DMS 273 treated with DMSO at 0.1 percent for 48 hours (cell line): ENCODE measurements at places on chromosomes 7 and 10.

- peak; percentile 21 for DNase-seq
Observed at GRCh38 chr7:38973760-38974159, 3.9 kb upstream of the POU6F2 start.

DNA sequence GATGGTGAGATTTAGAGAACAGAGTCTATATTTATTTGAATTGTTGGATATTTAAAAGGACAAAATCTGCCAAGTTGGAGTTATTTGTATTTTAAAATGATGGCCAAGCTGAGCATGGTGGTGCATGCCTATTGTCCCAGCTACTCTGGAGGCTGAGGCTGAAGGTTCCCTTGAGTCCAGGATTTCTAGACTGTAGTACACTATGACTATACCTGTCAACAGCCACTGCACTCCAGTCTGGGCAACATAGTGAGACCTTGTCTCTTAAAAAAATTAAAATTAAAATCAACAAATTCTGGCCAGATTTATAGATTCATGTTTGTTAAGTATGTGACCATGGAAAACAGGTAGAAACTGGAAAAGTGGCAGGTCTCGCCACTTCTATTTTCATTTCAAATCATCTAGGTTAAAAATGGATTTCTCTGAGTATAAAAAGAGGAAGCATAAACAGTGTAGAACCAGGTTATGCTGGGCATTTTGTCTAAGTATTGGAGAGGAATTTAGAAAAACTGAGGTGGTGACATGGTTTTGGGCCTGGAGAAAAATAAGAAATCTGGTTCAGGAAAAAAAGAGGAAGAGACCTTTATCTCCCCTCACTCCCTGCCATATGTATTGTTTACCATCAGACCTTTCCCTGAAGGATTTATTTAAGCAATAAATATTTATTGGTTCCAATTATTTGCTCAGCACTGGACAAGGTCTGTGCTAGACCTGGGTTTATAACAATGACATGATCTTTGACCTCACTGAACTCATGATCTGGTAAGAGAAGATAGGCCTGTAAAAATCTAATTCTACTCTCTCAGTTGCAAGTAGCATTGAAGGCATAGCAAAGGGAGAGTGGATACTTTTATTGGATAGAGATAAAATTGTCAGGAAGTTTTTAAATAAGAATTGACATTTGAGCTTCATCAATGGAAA, 134.2 kb downstream of the TSPAN12 start:
- no peak for DNase-seq

GRCh38 chr10:34526186-34526585, 288.9 kb downstream of the PARD3 start:
- DNase-seq, result no peak

GRCh38 chr10:26156019-26156418, 60.6 kb upstream of the GAD2 start:
- no peak for DNase-seq

DNA sequence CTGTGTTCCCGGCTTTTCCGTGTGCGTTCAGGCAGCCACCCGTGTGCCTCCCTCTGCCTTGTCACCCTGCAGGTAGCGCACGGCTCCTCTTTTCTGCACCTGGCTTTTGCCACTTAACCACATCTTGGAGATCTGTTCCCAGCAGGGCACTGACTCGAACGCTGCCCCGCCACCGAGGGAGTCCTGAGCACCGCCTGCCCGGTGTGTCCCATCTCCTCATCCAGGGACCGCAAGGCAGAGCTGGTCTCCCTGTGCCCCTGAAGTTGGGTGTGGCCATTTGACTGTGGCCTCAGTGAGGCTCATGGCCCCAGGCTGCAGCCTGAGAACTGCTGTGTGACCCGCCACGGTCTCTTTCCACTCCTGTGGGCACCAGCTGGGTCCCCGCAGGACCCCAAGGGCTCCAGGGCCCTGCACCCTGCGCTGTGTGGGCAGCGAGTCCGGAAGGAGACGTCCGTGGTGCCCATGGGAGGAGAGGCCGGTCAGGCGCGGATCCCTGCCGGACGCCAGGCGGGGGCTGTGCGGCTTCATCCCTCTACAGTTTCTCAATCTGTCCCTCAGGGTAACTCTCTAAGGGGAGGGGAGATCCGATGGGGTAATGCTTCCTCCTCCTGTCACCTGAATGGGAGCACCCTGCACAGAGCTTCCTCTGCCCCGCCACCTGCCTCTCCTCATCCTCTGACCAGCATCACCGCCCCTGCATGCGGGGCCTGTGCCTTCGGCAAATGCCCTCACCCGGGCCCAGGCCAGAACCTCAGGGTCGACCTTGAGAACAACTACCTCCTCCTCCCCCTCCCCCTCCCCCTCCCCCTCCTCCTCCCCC, 1.8 kb upstream of the INTS1 start:
- DNase-seq, result no peak

DNA sequence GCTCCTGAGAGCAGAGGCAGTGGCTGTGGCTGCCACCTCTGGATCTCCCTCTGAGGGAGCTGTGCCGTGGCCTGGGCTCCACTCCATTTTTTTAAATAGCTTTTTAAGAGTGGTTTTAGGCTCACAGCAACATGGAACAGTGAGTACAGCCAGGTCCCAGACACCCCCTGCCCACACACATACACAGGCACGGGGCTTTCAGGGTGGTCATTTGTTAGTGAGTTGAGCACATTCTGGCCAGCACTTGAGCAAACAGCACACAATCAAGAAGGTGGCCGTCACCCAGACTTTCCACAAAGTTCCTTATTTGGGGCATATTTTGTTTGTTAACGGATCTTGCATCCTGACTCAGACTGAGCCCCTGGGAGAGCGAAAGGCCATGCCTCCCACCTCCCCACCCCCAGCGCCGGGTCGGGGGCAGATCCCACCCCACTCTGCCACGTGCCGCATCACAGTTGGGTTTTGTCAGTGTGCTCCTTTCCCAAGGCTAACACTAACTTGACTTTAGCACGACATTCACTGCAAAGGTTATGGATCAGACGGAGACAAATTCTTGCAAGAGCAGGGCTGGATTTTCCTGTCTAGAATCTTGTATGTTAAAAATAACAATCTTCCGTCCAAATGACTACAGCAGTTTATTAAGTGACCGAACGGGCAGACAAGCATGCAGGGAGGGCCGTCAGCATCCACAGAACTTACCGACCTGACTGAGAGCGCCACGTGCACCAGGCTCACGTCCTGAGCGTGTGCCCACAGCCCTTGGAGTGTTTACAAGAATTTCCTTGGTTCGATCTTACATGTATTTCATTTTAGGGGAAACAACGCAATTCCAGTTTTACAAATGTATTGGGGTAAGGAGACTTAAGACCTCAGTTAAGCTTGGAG, 156.5 kb upstream of the NPS start:
- DNase-seq, result no peak

- DNase-seq, result no peak
Observed at GRCh38 chr7:39301543-39301942, 264.7 kb upstream of the YAE1 start.

DNA sequence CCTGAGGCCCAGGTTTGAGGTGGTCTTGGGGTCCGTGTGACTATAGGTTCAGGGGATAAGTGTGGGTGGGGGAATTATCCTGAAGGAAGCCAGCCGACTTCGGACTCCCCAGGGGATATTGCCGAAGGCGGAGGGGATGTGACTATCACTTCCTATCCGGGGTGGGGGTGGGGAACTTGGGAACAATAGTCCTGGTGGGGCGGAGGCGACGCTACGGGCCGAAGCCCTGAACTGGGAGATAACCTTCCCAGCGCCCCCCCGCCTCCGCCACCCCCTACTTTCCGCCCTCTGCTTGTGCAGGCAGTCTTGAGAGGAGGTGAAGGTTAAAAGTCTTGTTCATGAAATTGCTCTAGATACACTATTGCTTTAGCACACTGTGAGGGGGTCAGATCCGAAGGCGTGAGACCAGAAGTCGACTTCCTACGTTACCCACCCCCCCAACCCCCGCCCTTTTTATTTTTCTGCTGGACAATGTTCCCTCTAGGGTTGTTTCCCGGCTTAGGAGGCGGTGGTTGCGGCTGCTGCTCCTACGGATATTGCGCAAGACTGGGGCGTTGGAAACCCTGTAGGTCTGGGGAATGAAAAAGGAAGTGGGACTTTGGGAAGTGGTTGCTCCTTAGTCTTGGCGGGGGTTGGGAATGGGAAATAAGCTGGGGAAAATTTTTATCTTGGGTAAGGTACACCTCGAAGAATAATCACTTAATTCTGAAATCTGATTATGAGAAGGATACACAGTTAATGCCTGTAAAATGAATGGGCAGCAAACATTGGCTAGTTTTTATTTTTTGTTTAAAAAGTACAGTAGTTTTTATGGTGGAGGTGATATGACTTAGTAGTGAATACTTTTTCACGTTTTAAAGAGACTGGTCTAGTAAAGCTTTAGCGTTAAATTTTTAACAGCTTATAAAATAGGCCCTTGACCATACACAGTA, 1.5 kb downstream of the PTPN12 start:
- peak; percentile 52 for DNase-seq

DNA sequence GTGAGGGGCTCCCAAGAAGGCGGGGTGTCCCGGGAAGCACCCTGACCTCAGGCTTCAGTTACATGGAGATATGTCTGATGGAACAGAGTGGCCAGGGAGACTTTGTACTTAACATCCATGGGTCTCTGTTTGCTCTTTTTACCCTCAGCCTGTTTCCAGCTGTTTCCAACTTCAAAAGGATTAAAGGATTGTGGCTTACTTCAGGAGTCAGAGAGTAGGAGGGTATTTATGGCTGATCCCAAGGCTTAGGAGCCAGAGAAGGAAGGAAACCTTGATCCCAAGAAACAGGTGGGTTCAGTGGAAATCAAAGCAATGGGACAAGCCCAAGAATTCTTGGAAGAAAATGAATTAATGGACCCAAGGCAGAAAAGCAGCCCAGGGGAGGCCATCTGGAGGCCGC, 37.7 kb upstream of the ZNF438 start:
- DNase-seq, result no peak

DNA sequence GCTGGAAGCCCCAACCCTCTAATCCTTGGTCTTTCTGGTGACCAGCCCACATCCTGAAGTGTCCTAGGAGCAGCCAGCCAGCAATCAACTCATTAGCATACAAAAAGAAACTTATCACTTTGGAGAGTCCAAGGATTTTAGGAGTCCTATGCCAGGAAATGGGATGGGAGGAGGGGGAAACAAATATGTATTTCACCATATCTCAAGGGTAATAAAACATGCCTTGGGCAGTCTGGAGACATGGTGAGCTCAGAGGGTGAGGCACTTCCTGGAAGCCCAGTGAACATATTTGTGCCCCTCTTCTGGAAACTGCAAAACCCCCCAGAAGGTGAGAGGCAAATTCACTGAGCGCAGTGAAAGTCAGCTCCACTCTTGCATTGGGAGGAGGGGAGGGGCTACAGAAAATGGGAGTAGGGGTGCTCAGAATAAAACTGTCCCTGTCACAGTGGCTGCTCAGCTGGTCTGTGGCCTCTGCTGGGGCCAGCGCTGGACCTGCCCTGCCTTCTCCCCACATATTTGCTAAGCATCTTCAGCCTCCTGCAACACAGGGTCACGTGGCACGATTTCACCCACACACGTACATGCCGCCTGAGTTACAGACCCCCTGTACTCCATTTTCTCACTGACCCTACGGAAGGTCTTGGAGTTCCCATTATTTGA, 17.7 kb upstream of the ZMIZ1 start:
- no peak for DNase-seq

- no peak for DNase-seq
Observed at GRCh38 chr7:106959753-106960152, 84.8 kb upstream of the PRKAR2B start.

DNA sequence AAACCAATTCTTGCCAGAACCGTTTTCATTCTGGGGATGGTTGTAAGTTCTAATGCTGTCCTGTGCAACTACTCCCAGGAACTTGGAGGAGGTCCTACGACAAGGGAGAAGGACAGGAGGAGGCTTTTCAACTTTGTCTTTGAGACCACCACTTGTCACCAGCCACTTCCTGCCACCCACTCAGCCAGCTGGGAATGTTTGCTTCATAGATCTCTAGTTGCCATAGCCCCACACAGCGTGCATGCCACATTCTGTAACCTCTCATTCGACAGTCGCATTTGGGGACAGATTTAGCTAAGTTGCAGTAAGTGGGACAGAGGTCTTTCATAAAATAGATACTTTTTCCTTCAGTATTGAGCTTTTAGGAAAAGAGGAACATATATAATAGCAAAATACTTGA, 78.0 kb downstream of the TAF3 start:
- DNase-seq, result no peak

- DNase-seq, result no peak
Observed at GRCh38 chr7:39153647-39154046, 175.9 kb downstream of the POU6F2 start.

GRCh38 chr7:50342616-50343114, 38.1 kb downstream of the IKZF1 start:
- no peak for DNase-seq

DNA sequence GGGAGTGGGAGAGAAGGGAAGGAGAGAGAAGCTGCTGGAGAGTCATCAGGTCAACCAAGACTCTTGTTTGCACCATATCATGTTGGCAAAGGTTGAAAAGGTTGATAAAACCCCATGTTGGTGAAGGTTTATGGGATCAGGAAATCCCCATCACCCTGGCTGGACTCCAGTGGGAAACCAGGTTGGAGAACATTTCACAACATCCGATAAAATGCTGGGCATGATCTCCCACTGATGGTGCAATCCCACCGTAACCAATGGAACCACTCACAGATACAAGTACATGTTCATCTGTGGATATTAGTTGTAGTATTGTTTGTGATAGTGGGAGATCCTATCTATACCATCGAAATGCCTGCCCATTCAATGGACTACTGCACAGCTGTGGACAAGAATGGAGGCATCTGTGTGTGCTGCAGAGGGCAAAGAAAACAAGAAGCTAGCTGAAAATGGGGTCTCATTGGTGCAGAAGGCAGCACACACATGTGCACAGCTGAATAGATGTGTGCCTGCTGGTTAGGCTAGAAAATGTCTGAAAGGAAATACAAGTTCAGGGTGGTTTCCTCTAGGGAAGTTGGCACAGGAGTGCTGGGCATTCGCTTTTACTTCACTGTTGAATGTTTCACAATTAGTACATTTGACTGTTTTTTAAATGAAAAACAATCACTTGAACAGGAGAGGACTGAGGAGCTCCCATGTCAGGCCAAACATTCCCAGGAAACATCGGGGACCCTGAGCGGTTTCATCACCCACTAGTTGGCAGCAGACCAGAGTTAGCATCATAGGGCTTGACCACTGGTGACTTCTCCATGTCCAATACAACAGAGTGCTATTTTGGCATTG, 80.4 kb upstream of the MGMT start:
- DNase-seq, result no peak
